ENCODE measurements at places on chromosomes 11 and 22.

DNA sequence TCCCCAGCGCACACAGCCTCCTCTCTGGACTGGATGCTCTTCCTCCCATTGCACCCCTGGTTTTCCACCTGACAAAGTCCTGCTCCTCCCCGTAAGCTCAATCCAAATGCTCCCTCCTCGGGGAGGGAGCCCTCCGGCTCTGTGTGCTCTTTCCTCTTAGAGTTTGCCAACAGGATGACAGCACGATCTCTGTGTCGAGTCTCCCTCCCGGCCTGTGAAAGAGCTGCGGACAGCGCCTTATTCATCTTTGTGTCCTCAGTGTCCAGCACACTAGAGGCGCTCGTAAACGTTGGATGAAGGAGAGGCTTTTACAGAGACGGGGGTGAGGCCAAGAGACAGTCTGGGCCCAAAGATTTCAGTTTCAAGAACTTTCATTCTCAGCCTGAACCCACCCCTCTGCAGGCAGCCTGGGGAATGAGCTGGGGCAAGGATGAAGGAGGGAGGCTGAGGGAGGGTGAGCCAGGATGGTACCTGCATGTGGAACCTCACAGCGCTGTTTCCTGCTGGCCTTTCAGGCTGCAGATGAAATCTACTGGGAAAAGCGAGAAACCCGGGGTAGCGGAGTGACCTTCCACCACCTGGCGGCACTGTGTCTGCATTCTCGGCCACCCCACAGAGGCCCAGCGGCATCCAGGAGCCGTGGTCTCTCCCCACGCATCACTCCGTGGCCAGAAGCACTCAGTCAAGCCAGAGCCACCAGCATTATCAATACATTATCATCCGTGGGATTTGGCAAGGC, 8.5 kb upstream of the TMPRSS4 start:
- no peak for DNase-seq

DNA sequence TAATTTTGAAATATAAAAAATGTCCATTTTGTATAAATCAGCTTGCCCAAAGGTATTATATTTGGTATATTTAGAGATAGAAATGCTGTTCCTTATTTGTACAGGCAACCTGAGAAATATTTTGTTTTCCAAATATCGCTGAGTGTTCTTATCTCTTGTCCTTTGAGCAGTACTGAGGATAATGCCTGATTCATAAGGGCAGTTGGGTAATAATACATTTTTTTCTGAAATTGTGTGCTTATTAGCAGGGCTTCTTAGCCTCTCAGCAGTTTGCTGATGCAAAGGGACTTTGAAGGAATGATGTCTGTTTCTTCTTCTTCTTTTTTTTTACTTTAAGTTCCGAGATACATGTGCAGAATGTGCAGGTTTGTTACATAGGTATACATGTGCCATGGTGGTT, 69.1 kb downstream of the LDLRAD3 start:
- DNase-seq = no peak

DNA sequence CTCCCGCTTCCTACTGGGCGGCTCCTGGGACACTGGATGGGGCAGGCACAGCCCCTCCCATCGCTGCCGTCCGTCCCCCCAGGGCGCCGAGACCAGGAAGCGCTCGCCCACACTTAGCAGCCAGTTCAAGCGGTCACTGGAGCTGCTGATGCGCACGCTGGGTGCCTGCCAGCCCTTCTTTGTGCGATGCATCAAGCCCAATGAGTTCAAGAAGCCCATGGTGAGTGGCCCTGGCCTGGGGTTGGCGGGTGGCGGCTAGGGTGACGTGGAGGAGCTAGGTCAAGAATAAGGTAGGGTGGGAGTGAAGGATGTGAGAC, 44.6 kb downstream of the MYO7A start:
- DNase-seq = no peak

DNA sequence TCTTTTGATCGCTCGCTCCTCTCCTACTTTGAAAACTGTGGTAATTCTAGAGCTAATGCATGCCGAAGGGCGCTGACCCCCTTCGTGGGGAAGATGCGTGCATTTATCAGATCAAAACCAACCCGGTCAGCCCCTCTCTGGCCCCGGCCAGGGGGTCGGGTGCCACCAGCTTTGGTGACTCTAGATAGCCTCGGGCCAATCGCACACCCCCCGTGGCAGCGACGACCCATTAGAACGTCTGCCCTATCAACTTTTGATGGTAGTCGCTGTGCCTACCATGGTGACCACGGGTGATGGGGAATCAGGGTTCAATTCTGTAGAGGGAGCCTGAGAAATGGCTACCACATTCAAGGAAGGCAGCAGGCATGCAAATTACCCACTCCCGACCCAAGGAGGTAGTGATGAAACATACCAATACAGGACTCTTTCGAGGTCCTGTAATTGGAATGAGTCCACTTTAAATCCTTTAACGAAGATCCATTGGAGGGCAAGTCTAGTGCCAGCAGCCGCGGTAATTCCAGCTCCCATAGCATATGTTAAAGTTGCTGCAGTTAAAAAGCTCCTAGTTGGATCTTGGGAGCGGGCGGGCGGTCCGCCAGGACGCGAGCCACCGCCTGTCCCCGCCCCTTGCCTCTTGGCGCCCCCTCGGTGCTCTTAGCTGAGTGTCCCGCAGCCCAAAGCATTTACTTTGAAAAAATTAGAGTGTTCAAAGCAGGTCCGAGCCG, 3898.2 kb upstream of the OR11H1 start:
- DNase-seq = no peak

DNA sequence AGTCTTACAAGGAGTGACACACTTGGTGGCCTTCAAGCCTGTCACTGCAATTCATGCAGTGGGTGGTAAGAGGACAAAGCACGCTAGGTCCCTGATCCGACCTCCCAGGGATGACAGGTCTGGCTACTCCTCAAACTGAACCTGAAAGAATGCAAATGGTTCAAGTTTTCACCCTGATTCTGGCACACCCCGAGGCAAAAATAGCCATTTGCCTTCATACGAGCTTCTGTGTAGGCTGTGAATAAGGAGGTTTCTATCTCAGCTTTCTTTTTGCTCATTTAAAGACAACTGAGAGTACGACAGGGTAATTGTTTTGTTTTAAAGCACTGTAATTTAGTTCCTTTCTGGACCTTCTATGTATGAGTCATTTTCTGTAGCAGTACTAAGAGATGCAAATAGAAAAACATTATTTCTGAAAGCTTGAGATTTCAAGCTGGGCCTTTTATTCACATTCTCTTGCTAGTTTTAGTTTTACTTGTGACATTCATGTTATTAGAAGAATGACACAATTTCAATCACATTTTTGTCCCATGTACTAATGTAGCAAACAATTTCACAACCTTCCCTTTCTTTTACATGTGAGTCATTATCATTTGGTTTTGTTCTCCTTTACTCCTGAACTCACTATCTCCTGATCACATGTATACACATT, 56.6 kb upstream of the FDX1 start:
- no peak for DNase-seq

Measured in CD4-positive, alpha-beta T cell treated with Interleukin-21 for 1 hour (primary cell).